ENCODE measurements at places on chromosomes 5 and 9.

- DNase-seq = no peak
Observed at GRCh38 chr5:120137582-120137981, 326.5 kb upstream of the PRR16 start.

DNA sequence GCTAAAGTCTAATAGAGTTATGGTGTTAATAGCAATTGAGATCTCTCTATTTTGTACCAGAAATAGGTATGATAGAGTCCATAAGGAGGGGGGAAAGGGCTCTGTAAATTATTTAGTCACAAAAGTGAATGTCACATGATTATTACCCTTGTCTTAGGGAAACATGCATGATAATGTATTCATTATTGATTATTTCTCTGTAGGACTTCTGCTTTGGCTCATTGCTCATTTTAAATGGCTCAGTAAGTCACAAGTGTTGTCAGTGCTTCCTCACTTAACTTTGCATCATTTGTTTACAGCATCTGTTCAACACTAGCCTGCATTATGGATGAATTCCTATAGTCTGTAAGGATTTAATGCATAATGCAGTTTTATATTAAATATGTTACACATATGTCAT, 788.8 kb upstream of the EDIL3 start:
- no peak for DNase-seq

DNA sequence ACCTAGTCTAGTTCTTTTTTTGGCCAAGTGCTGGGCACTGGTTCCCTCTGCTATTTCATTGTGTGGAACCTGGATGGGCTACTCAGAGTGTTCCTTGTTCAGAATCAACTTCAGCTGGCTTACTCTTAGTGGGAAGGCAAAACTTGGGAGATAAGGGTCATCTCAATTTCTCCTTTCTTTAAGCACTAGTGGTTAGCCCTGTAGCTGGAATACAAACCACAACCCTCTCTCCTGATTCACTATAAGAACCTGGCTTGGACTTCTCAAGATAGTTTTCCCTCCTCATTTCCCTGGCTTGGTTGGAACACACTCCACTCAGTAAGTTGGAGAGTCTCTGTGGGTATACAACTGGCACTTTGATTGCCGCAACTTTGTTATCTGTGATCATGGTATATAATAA, 35.1 kb downstream of the GRIA1 start:
- DNase-seq = no peak

DNA sequence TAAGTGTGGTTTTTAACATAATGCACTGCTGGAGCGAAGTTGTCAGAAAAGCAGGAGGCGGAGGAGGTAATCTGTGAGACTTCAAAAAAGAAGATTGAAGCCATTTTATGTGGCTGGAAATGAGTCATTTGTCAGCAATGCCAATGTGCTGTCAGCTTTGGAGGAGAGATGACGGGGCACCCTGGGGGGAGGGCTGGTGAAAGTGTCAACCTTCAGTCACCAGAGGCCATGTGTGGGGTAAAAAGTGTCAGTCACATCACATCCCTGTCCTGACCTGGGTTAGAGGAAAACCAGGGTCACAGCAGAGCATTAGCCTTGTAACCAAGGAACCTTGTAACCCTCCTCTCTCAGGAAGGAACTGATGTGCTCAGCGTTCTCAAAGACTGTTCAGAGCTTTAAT, 59.1 kb downstream of the TLR4 start:
- no peak for DNase-seq

GRCh38 chr5:120748474-120748873, 284.4 kb downstream of the PRR16 start:
- no peak for DNase-seq

GRCh38 chr5:26023361-26023760, 1015.0 kb downstream of the CDH9 start:
- DNase-seq = no peak

- no peak for DNase-seq
Observed at GRCh38 chr5:111563031-111563822, 50.9 kb upstream of the STARD4 start.

- DNase-seq = peak; percentile 68
Observed at GRCh38 chr9:112348257-112349007, 15.0 kb upstream of the PTBP3 start.

DNA sequence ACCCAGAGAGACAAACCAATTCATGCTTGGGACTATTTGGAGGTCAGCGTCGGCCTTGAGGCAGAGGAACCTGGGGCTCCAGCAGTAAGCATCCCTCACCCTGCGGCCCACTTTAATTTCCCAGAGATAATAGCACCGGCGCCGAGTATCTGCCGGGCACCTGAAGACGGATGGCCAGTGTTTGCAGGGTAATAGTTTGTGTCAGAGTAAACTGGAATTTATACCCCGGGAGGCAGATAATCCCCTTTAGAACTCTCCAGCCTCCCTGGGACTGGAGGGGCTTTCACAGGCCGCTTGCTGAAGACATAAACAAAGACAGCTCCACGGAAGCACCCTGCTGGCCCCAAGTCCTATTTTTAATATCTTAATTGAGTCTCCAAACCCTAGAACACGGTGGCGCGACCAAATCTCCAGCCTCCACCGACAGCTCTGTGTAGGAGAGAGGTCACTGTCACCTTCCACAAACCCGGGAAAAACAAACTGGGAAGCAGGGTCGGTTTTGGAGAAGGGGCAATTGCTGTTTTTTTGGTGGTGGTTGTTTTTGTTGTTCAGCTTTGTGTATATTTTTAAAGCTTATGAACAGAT, 17.4 kb upstream of the FCN1 start:
- DNase-seq = no peak

- no peak for DNase-seq
Observed at GRCh38 chr5:143372187-143372829, 31.2 kb downstream of the NR3C1 start.

- DNase-seq = no peak
Observed at GRCh38 chr5:88195636-88196035, 73.0 kb downstream of the TMEM161B start.

DNA sequence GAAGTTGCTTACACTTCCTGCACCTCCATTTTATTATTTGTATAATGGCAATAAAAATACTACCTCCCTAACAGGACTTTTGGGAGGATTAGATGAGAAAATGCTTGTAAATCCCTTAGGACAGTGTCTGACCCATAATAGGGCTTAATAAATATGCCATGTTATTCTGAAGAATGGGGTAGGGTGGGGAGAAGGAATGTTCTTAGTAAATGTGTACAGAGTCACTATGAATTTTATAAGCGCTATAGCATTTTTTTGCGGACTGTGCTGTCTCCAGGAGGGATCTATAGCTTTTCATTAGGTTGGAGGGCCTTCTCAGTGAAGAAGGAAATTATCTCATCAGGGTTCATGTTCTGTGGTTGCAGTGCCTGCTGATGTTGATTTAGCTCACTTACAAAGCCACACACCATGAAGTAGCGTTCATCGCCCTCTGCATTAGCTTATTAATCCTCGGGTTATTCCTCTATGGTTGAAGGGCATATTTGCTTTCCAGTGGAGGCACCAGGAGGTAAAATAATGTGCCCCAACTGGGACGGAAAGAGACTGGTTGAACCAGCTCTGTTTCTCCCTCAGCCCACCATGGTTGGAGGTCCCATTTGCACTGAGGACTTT, 497.1 kb downstream of the ARHGEF28 start:
- DNase-seq = no peak

DNA sequence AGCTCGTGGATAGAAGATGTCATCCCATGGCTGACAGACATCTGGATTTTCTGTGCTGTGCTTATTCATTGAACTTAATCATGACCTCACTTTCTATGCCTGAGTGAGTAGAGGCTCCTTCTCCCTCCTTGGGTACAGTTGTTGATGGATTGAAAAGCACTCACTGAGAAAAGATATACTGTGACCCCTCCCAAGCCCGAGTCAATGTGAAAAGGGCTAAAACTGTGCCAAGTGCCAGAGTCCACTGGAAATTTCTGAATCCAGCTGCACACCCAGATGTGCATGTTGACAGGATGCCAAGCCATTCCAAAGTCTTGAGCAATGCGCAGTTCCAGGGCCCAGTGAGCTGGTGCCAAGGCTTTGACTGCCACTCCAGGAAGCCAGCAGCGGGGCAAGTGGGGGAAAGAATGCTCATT, 473.0 kb downstream of the NTRK2 start:
- no peak for DNase-seq

DNA sequence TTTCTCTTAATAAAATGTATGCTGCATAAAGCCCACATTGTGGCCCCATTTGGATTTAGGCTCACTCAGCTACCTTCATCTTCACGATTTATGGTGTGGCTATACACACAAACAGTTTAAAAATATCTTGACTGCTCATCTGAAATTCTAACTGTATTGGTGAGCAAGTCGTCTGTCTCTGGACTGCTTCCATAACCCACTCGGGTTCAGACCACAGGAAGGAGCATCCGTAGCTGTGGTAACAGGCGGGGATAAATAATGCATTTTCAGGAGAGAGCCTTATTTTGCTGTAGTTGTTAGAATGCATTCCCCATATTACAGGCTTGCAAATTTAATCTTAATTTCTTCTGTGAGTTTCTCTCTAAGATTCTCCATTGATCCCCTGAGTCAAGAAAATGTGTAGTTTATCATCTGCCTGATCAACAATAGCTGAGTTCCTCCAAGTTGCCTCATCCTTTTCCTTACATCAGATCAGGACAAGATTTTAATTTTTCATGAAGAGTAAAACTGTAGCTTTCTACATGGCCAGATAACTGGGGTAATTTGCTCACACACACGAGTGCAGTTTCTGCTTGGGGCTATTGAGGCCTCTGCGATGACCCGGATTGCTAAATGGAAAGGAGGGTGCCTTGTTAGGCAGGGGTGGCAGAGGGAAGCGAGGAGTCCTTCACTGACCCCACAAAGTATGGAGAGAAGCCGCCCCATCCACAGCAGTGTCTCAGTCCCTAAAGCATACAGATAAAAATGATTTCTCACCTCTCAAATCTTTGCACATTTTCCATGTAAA, 133.9 kb downstream of the FSTL4 start:
- no peak for DNase-seq

DNA sequence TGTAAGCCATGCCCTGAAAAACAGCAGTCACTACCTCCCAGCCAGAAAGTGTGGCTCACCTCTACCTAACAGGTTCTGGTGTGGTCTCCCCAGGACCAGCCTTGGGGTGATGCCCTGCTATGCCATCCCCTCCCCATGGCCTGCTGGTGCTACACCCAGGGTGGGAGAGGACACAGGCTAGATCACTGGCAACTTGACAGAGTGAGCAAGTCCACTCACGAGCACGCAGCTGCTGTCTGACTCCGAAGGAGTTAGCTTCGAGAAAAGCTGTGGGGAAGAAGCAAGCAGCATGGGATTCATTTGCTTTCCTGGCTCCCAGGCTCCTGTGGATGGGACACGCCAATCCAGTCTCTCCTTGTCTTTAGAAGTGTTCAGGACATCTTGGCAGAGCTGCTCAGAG, 102.2 kb downstream of the COL5A1 start:
- no peak for DNase-seq
